ENCODE measurements at places on chromosomes 5 and 9.

GRCh38 chr5:10946050-10946449, 185.0 kb upstream of the DAP start:
- DNase-seq, result no peak

- DNase-seq, result no peak
Observed at GRCh38 chr5:178553517-178553916, 36.7 kb downstream of the COL23A1 start.

GRCh38 chr5:39411061-39411460, 13.7 kb downstream of the DAB2 start:
- DNase-seq, result peak; percentile 35

- DNase-seq, result no peak
Observed at GRCh38 chr5:112915831-112916230, 6.2 kb downstream of the REEP5 start.

DNA sequence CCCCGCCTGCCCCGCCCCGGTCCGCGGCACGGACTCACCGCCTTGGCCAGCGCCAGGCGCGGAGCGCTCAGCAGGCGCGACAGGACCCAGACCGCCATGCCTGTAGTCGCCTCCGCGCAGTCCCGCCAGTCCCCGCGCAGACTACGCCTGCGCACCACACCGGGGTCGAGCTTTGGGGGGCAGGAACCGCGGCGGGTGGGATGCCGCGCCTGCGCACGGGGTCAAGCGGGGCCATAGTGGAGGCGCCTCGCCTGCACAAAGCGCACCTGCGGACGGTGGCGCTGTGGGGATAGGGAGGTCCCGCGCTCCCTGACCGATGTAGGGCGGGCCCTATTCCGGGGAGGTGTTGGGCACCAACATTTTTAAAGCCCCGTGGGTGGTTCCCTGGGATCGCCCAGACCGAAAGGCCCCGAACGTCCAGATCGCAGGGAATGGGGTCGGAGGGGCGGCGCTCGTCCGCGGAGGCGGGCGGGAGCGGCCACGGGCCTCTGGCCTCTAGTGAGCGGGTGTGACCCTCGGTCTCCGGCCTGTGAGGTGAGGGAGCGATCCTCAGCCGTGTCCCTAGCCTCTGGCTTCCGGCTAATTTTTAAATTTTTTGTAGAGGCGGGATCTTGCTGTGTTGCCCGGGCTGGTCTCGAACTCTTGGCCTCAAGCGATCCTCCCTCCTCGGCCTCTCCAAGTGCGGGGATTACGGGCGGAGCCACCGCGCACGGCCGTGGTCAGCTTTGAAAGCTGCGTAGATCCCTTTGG, 70.8 kb upstream of the LPCAT1 start:
- DNase-seq, result no peak

DNA sequence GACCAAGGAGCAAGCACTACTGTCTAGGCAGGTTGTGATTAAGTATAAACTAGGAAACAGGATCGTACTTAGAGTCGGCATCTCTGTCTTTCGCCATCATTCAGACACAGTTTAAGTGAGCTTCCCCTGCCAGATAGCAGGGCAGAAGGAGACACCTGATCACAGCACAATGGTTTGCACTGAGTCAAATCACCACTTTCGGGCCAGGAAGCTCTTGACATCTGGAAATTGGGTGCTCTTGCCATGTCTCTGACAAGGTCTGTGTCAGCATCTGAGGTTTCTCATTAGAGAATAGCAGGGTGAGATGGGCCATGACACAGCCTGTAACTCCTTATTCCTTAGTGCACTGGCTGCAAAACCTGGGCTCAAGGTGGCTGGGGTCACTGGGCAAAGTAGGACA, 8.3 kb downstream of the ADRB2 start:
- DNase-seq, result no peak

GRCh38 chr5:1205255-1206180, 4.1 kb downstream of the SLC6A19 start:
- DNase-seq, result no peak
